Activated naive CD4-positive, alpha-beta T cell treated with anti-CD3 and anti-CD28 coated beads, Interleukin-2, amount 50 U/mL, for 72 hours (primary cell): ENCODE measurements at places on chromosomes 13 and 19.

GRCh38 chr19:18130523-18131242 lies 22.3 kb upstream of the PIK3R2 start:
- DNase-seq: no peak

DNA sequence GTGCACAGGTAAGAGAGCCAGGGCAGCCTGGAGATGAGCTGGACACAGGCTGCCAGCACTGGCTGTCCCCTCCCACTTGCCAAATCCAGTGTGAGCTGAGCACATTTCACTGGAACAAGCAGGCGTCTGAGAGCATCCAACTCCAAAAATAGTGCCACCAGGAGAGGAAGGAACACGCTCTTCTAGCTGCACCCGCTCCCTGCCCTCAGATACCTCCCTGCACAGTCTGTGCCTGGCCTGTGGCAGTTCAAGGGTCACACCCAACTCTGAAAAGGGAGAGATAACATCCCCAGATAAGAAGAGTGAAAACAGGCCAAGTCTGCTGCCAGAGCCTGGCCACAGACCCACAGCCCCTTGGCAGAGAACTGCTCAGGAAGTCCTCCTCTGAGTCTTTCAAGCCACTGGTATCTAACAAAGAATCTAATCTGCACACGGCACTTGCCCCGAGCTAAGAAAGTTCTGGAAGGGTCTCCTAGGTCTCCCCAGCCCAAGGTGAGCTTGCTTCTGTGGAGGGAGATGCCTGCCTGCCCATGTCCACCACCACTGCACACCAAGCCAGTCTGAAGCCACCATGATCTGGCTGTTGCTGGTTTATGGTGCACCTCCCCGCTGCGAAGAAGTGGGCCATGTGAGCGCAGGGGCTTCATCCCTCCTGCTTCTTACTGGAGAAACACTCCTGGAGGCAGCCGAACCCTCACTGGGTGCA lies 14.7 kb downstream of the ELL start:
- no peak for DNase-seq

- no peak for DNase-seq
Observed at GRCh38 chr19:45664575-45664974, 3.4 kb upstream of the GIPR start.

DNA sequence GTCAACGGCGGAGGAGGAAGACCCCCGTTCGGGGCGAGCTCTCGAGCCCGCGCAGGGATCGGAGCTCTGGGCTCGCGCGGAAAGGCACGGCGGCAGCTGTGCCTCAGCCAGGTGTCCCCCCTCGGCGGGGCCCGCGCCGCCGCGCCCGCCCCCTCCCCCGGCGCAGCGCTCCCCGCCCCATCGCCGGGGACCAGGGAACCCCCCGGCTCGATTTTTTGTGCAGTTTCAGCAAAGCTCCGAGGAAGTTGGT lies 110.0 kb downstream of the KCNRG start:
- DNase-seq: peak; percentile 79

- DNase-seq: no peak
Observed at GRCh38 chr19:38229585-38230073, 5.6 kb upstream of the DPF1 start.

GRCh38 chr13:24734950-24735349 lies 29.0 kb upstream of the RNF17 start:
- DNase-seq: no peak

GRCh38 chr19:43450545-43450997 lies 14.8 kb downstream of the LYPD3 start:
- DNase-seq: no peak

- no peak for DNase-seq
Observed at GRCh38 chr19:34363094-34363493, 1.9 kb upstream of the GPI start.

- DNase-seq: no peak
Observed at GRCh38 chr13:84784443-84785153, 902.3 kb upstream of the SLITRK1 start.

- DNase-seq: no peak
Observed at GRCh38 chr13:47046706-47047105, 149.9 kb upstream of the HTR2A start.

- no peak for DNase-seq
Observed at GRCh38 chr19:42419309-42419708, 7.9 kb downstream of the LIPE start.
